Left kidney (tissue), 8 donors: ENCODE measurements at places on chromosomes 2 and 18. TPM values are rescaled to one million over a fixed set of nuclear protein-coding genes. Genes with fewer than 3 reads are reported as not detected.

Gene DHRS9
- 0.68 TPM for polyA plus RNA-seq

Gene FOXI3
- 0.22 TPM for polyA plus RNA-seq

Gene FRZB
- 10.9 TPM for polyA plus RNA-seq

Gene CD8B2
- polyA plus RNA-seq = 0.23 TPM

Gene ID2
- 306 TPM for polyA plus RNA-seq

Gene RGPD4
- 0.03 TPM for polyA plus RNA-seq

Gene TRIB2
- 239 TPM for polyA plus RNA-seq

Gene CFAP65
- 0.28 TPM for polyA plus RNA-seq

Gene SLC5A7
- polyA plus RNA-seq = 1.3 TPM

DNA sequence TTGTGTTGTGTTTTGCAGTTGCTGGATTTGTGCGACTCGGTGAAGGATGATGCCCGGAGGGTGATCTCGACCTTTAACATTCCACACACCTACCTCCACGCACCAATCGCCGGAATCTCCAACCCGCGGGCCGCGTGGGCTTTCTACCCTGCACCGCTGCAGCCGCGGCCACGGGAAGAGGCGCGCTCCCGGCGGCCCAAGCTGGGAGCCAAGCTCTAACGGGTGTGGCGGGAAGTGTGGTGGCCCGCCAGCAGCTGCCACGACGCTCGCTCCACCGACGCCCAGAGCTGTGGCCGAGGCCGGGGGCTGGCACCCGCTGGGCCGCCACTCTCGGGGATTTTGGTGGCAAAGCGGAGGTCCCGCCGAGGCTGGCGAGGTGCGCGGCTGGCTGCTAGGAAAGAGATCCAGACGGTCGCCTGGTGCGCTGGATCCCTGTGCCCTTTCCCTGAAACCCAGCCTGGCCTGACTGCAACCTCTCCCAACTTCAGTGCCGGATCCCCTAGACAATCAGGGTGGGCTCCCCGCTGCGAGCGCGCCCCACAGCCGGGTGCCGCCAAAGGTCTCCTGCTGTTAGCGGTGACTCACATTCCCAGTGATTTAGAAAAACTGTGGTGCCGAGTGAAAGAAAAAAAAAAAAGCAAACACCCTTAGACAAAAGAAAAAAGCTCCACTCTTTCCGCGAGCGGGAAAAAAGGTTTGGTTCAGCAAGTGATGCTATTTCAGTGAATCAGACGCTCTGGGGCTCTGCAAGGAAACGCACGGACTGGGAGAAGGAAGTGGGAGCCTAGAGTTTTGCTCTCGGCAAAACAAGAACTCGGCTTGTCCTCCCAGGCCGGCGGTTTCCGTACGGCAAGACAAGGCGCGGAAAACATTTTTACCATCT, 2.9 kb upstream of the BCL2L11 start:
- DNase-seq = peak; percentile 38

DNA sequence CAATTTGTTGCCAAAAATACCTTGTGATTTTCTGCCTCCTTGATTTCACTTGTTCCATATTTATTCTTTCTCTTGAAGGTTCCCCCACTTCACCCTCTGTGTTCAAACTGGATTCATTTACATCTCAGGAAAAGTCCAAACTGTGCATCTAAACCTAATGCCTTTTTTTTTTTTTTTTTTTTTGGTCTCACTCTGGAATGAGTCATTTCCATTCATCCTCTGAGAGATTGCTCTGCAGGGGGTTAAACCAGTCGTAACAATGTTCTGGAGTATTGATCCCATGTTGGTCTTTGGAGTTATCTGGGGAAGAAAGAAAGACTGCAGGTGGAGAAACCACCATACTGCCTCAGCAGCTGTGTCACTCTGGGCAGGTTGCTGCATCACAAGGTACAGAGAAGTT, 119.7 kb downstream of the TACR1 start:
- DNase-seq = no peak

DNA sequence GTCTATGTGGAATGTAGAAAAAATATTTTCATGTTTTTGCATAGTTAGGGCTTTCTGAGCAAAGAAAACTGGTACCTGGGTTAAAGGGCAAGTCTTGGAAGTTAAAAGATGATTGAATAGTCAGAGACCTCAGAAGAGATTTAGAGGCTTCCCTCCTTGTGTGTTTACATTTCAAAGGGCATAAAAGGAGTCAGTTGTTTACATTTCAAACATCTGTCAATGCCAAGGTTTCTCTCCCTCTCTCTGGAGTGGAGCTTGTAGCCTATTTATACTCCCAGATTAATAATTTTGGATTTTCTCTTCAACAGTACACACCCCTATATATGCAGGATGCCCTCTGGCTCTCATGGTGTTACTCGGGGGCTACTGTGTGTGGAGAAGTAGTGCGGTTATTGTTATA, 8.6 kb downstream of the M1AP start:
- no peak for DNase-seq

DNA sequence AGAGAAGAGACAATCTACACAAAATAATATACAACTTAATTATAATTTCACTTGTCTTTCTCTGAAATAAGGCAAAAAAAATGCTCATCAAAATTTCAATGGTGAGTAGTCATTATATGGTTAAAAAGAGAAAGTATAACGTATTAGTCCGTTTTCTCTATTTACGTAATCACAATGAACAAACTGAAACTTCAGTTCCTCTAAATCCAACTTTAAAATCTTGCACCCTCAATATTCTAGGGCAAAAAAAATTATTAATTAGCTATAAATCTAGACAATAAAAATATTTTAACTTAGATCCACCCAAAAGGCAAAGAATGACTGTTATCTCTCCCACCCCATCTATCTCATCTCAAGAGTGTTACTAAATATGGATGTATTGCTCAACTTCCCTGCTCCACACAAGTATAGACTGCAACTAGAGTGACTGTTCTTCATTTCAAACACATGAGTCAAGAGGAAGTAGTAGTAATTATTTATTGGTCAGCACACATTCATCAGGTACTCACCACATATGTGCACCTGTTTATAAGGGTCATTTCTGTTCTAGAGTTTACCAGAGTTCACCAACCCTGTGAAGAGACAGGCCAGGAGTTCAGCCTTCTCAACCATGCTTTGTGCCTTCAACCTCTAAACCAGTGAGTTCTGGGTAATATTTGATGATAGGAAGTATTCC, 36.4 kb downstream of the STK39 start:
- DNase-seq = no peak

DNA sequence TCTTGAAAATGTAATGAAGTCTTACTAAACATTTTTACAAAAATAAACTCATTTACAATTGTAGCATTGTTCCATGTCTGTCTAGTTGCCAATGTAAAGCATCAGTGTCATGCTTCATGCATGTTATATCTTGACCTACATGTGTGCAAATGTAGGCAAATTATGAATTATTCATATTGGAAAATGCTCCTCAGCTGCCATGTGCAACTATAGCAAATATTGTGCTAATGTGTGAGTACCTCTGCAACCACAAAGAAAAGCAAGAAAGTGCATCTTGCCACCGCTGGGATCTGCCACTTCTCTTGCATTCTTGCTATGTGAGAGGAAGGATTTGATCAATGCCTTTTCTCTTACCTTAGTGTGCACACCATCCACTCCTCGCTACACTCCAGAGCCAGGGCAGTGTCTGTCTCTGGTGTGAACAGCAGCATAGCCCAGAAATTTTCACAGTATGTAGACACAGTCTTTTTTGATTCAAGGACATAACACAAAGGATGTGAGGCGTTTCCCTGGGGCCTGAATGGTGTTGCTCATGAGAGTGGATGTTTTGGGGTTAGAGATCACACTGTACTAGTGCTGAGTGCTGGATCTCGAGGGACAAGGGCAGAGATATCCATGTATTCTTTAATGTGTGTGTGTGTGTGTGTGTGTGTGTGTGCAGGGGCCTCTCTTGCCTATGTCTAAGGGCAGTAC, 47.6 kb upstream of the HAAO start:
- DNase-seq = no peak

GRCh38 chr2:119008108-119008507, 66.1 kb downstream of the MARCO start:
- no peak for DNase-seq

DNA sequence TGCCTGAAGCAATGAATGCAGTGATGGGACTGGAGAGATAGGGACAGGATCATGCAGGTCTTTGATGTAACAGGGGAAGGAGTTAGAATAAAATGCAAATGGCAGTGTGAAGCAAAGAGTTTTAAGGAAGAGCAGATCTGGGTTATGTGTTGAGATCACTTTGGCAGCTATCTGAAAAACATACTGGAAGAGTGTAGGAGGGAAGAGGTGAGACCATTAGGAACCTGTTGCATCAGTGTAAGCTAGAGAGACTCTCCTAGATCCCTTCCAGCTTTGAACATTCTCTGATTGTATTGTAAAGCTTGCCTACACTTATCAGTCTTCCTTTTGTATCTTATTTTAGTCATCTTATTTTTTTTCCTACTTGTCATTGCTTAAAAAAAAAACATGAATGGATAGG, 10.5 kb downstream of the ACVR2A start:
- no peak for DNase-seq

- no peak for DNase-seq
Measured at GRCh38 chr2:157769856-157770255, 106.3 kb downstream of the ACVR1 start.

DNA sequence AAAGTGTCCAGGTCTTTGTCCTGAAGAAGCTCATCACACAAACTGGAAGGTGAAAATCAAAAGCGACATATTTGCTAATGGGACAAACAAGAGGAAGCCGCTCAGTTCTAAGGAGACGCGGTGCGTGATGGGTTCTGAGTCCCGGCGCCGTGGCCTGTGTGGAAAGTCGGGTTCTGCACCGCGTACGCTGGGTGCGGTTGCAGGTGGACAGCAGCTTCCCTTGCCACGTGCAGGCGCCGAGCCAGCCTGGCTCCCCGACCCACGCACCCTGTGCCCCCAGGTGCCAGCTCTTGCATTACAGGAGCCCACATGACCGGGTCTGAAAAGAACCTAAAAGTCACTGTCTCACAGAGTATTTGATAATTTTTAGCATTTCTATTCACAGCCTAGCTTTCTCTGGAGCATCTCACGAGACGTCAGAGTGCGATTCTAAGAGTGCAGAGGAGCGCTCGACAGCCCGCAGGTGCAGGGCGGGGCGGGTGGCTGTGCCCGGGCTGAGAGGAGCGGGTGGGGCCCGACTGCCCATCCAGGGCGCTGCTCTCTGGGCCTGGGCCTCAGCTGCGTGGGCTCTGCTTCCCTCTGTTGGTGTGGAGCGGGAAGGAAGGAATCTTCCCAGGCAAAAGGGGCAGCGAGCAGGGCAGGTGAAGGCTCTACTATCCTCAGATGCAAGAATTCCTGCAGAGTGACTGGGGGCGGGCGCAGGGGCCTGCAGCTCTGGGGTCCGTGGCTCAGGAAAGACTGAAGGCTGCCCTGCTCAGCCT, 39.4 kb downstream of the MYT1L start:
- DNase-seq = peak; percentile 18

- no peak for DNase-seq
Measured at GRCh38 chr18:26367425-26367824, 141.2 kb downstream of the TAF4B start.

DNA sequence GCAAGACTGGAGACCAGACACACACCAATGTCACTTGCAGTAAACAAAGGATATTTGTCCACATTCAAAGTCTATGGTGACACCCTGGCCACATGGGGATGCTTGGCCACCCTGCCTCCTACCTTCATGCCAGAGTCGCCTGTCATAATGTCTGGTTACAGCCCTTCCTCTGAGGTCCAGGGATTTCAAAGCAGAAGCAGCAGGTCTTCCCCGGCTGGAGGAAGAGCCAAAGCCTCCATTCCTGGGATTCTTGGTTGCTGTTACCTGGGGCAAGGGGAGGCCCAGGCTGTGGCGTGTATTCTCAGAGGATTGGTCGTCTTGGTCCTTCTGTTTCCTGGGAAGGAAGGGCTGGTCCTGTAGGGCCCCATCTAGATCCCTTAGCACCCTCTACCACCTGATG, 2.3 kb upstream of the ALPP start:
- no peak for DNase-seq

GRCh38 chr2:130359466-130359865, 3.6 kb downstream of the PTPN18 start:
- DNase-seq = no peak

- no peak for DNase-seq
Measured at GRCh38 chr2:240527153-240527750, 30.5 kb downstream of the ANKMY1 start.

DNA sequence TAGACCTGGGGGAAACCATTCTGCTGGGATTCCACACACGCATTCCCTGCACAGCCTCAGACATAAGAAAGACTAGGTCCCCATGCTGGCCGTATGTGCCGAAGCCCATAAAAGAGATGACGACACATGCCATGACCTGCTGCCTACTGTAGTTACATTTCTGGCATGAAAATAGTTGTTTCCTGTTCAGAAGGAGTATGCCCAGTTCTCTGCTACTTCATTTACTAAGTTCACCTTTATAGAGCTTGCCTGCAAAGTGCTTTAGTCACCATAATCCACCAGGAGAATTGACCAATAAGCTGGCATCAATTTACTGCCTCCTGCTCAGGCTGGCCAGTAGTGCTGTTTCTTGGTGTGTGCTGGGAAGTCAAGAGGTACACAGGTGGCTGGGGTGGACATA, 150.2 kb upstream of the ALPP start:
- DNase-seq = no peak

GRCh38 chr2:127371037-127371436, 16.7 kb downstream of the MAP3K2 start:
- no peak for DNase-seq

- DNase-seq = no peak
Measured at GRCh38 chr2:43372416-43373081, 146.1 kb upstream of the ZFP36L2 start.

DNA sequence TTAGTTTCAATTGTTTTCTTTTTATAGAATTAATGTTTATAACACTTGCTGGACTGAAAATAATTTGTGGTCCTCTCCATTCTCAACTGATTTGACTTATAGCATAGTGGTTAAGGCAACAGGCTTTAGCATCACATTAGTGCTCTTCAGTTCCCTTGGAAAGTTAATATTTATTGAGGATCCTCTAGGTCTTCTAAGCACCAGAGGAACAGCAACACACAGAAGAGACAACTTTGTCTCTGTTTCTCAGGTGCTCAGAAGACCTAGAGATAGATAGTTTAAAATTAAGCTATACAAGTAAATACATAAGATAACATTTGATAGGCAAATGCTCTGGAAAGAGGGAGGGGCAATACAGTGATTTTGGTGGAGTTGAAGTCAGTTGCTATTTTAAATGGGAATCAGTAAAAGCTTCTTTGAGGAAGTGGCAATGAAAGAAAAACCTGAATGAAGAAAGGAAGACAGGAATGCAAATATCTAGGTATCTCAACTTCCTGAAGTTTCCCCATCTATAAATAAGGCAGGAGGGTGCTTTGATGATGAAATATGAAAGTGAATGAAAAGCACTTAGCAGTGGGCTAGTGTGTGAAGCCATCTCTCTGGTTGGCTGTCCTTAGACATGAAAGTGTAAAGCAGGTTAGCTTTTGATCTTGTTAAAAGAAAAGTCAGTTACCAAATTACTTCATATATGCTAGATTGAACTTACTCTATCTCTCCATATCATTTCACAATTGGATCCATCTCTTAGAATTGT, 7.9 kb downstream of the NEUROD1 start:
- DNase-seq = no peak

GRCh38 chr18:62335494-62335893, 10.4 kb downstream of the TNFRSF11A start:
- no peak for DNase-seq

DNA sequence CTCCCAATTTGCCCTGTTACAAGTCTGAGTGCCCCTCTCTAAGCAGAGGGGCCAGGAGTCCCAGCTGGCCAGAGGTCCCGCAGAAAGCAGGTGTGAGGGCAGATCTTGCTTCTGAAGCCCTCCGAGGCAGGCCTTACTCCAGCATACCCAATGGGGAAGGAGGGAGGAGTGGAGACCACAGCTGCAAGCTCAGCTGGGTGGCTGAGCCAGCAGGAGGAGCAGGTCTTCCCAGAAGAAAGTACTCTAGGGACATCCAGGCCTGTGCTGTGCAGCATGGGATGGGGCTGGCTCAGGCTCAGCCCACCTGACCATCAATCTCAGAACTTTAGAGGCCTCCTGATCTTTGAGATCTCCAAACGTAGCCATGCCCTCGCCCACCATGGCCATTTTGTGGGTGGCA, 31.3 kb downstream of the PLB1 start:
- DNase-seq = no peak
